ENCODE measurements at places on chromosomes 1 and 21. TPM values are rescaled to one million over a fixed set of nuclear protein-coding genes. Genes with fewer than 3 reads are reported as not detected.
A peak's percentile ranks its signal among the peaks of the same experiment; 100 is the strongest.

APCS gene
- total RNA-seq = not detected

- DNase-seq = no peak
- peaks cover 20% of the 10 kb centered on the region for H3K4me1 ChIP-seq
- H3K36me3 ChIP-seq = no peaks in the 10 kb centered on the region
- peak overlapping the region; percentile 99 for H3K4me3 ChIP-seq
- no peak overlapping the region for H3K27ac ChIP-seq
- H3K27me3 ChIP-seq = peaks cover 8% of the 10 kb centered on the region
Measured at GRCh38 chr1:11800756-11801433, 4.9 kb downstream of the MTHFR start.

DNA sequence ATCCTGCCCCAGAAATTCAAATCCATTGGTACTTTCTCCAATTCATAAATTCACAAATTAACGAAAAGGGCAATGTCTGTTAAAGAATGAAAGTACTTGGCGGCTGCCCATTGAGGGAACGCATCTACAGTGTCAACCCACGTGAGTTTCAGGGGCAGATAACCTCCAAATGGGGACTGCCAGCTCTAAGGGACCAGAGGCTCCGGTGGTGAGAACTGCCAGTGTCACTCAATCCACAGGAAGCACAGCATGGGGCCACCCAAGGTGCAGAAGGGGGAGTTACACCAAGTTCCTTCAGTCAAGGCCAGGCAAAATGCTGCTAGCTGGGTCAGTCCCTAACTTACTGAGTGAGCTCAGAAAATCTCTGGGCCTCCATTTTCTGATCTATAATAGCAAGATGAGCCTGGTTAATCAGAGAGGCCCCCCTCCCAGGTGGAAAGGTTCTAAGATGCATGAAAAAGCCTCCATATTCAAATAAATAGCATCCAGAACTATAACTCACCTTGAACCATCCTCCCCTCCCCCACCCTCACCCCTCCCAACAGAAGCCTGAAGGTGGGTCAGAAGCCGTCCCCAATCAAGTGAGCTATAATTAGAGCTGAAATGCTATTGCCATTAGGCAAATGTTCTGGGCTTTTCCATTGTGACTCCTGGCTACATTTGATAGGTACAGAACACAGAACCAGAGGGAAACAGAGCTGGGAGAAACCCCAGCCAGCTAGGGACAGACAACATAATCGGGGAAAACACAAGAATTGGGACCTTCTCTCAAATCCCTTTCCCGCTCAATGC is 41.7 kb downstream of the LRP8 start:
- no peak overlapping the region for H3K27ac ChIP-seq
- H3K36me3 ChIP-seq = no peaks in the 10 kb centered on the region
- no peak for DNase-seq

DNA sequence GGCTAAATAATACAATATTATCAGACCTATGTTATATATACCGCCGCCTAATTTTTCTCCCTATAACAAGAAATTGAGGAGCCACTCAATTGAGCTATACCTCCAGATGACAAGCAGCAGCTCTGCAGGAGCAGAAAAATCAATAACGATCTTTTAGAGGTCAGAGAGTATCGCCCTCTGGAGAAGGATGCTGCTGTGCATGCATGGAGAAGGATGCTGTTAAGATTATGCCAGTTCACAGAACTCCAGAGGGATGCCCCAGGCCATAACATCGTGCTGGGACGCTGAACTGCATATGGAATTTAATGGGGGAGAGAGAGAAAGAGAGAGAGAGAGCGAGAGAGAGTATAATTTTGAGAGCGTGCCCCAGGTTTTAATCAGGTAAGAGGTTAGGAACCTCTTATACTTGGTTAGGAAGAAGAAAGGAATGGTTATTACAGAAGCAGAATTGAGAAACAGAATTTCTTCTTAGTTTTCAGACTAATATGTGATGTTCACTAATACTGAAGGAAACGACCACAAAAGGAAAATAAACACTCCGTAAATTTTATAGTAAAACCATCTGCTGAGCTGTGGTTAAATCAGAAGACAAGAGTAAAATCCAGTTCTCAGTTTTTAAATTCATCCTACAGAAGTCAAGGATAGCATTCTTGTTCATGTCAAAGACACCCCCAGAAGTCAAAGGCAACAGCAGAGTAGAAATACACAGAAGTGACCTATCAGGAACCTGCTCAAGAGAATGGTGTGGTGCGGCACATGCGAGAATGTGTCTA is 111.1 kb downstream of the SMYD2 start:
- H3K4me3 ChIP-seq = peak overlapping the region; percentile 7
- peaks cover 25% of the 10 kb centered on the region for H3K4me1 ChIP-seq
- peak overlapping the region; percentile 46 for H3K27ac ChIP-seq
- DNase-seq = peak; percentile 43
- no peaks in the 10 kb centered on the region for H3K36me3 ChIP-seq

GRCh38 chr1:7857985-7858384 is 5.1 kb upstream of the UTS2 start:
- no peaks in the 10 kb centered on the region for H3K4me1 ChIP-seq
- DNase-seq = no peak
- no peak overlapping the region for H3K4me3 ChIP-seq

OR2L8 gene
- total RNA-seq = 0.61 TPM

DNA sequence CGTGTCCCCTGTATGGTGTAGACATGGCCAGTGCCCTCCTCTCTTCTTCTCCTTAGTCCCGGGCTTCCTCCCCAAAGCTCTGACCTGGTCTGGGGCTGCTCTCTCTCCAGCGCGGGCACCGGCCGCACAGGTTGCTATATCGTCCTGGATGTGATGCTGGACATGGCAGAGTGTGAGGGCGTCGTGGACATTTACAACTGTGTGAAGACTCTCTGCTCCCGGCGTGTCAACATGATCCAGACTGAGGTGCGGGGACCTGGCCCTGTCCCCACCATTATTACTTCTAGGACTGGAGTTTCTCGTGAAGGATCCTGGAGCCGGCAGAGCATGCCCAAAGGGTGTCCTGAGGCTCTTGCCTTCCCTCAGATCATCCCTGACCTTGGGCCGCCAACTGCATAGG is 78.9 kb downstream of the PTPRU start:
- peaks cover 6% of the 10 kb centered on the region for H3K4me1 ChIP-seq
- no peak overlapping the region for H3K27ac ChIP-seq
- peaks cover 12% of the 10 kb centered on the region for H3K27me3 ChIP-seq
- no peak overlapping the region for H3K4me3 ChIP-seq
- peaks cover 9% of the 10 kb centered on the region for H3K36me3 ChIP-seq
- no peak for DNase-seq

DNA sequence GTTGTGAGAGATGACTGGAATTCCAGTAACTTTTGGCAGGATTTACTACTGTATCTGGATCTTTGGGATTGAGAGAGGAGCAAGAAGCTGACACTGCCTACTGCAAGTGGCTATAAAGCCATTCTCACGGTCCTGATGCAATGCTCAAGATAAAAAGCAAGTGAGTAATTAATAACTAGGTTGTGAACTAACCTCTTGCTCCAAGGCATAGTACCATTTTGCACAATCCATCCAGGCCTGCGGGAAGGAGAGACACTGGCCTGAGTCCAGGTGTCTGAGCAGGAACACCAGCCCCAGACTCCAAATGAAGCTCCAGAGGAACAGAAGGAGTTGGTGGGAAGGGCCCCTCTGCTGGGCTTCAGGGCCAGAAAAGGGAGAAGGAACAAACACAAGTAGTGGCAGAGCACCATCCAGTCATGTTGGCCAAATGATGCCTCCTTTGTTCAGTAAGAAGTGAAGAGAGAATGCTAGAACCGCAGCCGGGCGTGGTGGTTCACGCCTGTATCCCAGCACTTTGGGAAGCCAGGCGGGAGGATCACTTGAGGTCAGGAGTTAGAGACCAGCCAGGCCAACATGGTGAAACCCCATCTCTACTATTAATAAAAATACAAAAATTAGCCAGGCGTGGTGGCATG is 9.9 kb upstream of the SLC45A3 start:
- H3K27me3 ChIP-seq = no peaks in the 10 kb centered on the region
- DNase-seq = no peak
- no peak overlapping the region for H3K4me3 ChIP-seq

- H3K27me3 ChIP-seq = peaks cover 4% of the 10 kb centered on the region
- no peaks in the 10 kb centered on the region for H3K36me3 ChIP-seq
- no peak for DNase-seq
- peak overlapping the region; percentile 15 for H3K4me3 ChIP-seq
Measured at GRCh38 chr21:39097981-39098380, 85.3 kb downstream of the PSMG1 start.

DNA sequence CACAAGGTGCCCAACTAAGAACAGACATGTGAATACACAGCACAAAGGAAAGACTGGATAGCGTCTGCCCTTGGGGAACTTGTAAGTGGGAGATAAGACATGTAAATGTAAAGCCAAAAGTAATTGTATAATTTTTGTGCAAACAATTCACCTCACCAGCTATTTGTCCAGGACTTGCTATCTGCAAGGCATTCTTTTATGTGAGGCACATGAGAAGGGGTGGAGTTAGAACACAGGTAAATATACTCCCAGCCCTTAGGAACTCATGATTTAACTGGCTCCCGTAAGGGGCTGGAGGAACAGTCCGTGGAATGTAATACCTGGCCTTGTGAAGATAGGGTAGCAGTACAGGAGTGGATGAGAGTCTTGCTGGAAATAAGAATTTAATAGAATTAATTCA is 61.3 kb downstream of the CDK18 start:
- H3K27ac ChIP-seq = no peak overlapping the region
- H3K36me3 ChIP-seq = peaks cover 10% of the 10 kb centered on the region
- H3K27me3 ChIP-seq = peaks cover 2% of the 10 kb centered on the region
- no peak overlapping the region for H3K4me3 ChIP-seq
- H3K4me1 ChIP-seq = no peaks in the 10 kb centered on the region
- no peak for DNase-seq

GRCh38 chr1:70485624-70486023 is 74.6 kb downstream of the CTH start:
- no peak for DNase-seq
- no peak overlapping the region for H3K27ac ChIP-seq
- no peaks in the 10 kb centered on the region for H3K27me3 ChIP-seq
- no peaks in the 10 kb centered on the region for H3K4me1 ChIP-seq

- H3K27ac ChIP-seq = no peak overlapping the region
- peaks cover 44% of the 10 kb centered on the region for H3K4me1 ChIP-seq
- peaks cover 12% of the 10 kb centered on the region for H3K27me3 ChIP-seq
- peaks cover 4% of the 10 kb centered on the region for H3K36me3 ChIP-seq
Measured at GRCh38 chr1:9293533-9294404, 1.1 kb downstream of the SPSB1 start.
